ENCODE measurements at places on chromosomes 13 and 19.

DNA sequence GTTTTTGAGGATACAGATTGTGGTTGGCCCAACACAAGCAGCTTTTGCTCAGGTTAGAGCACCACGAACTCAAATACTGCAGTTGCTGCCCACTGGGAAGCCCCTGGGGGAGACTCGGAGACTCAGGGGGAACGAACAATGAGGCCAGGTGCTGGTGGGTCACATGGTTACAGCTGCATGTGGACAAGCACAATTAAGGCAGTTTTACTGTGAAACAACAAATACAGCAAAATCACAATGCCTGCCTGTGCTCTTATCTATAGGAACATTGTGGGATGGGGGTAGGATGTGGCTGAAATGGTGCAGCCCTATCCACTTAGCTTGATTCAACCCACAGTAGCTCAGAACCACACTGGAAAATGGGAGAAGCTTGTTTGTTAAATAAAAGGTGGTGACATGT, 119.7 kb upstream of the SPATA13 start:
- no peak for DNase-seq

- no peak for DNase-seq
Measured at GRCh38 chr19:40623403-40624251, 22.5 kb downstream of the LTBP4 start.

DNA sequence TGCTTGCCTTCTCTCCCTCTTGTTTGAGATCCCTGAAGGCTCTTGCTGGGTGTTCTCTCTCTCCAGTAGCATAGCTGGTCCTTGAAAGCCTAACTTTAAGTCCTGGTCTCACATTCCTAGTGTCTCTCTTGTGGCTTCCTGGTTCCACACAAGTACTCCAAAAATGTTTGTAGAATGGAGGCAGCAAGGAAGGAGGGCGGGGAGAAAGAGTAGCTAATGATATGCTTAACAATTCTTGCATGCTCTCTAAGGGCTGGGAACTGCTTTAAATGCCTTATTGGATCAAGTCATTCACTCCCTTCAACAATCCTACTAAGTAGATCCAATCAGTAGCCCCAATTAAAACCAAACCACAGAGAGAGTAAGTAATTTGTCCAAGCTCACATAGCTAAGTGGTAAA, 357.3 kb downstream of the KLF5 start:
- no peak for DNase-seq

- peak; percentile 48 for DNase-seq
Measured at GRCh38 chr19:40614622-40615411, 13.6 kb downstream of the LTBP4 start.

DNA sequence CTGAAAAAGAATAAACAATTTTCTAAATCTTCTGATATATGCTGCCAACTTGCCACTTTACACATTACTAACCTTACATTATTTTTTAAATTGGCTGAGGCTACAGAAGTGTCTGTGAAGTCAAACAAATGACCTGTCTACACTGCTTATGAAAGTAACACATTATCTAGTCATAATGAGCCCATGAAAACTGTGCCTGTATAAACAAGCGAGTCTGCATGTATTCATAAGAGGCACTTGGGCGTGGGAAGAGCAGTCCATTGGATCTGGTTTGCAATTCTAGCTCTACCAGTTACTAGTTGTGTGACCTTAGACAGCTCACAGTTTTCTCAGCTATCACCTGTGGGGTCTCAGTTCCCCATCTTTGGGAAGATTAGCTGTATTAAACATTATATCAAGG, 3.1 kb downstream of the VPS36 start:
- DNase-seq: no peak

GRCh38 chr19:58305932-58306323, 751 bp downstream of the ERVK3-1 start:
- DNase-seq: no peak

GRCh38 chr13:94173312-94173854, 306.1 kb downstream of the DCT start:
- no peak for DNase-seq

GRCh38 chr13:44224450-44225149, 149.0 kb upstream of the SERP2 start:
- no peak for DNase-seq

GRCh38 chr19:13865571-13866462, 11.1 kb upstream of the NANOS3 start:
- no peak for DNase-seq

- no peak for DNase-seq
Measured at GRCh38 chr13:92255526-92255925, 857.1 kb downstream of the GPC5 start.

- peak; percentile 52 for DNase-seq
Measured at GRCh38 chr19:49133621-49134454, 14.5 kb downstream of the PPFIA3 start.

DNA sequence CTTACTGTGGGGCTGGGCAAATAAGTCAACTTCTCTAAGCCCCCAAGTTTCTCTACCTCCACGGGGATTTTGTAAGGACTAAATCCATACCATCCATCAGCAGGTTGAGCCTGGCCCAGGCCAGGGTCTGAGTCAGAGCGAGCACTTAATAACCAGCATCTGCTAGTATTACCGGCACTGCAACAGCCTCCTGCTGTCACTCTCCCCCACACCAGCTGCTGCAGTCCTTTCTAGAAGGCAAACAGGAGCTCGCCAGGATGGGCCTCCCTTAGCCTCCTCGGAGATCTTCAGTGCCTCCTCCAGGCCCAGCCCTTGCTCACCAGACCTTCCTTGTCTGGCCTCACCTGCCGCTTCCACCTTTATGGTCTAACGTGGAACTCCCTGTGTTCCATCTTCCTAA, 3.2 kb downstream of the NAPA start:
- DNase-seq: no peak

DNA sequence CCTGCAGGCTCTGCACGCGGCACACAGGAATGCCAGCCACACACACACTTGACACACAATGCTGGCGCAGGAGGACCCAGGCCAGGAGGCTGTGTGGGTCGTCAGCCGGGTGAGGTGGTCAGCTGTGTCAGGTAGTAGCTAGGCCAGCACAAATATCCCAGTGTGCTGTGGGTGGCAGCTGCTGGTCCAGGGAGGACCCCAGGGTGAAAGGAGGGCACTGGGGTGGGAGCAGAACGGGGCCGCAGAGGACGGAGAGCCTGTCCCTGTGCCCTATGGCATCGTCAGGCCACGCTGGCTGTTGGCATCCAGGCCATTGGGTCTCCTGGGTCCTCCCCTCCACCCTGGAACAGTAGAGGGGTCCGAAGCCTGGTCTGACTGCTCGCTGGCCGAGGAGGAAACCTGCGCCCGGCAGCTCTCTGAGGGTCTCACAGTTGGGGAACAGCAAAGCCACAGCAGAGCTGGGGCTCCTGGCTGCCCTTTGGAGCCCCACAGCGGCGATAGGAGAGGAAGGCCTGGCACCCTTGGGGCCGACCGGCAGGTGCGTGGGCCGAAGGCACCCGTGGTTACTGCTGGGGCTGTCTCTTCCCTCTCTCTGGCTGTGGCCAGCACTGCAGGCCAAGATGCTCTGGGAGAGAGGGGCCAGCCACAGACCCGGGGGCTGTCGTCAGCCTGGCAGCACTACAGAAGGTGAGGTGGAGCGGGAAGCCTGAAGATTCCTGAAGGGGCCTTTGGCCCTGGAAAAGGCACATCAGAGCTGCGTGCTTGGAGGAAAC, 27.3 kb downstream of the C13orf46 start:
- DNase-seq: no peak

Measured in naive thymus-derived CD8-positive, alpha-beta T cell (primary cell).